ENCODE measurements at places on chromosomes 12 and 14.

GRCh38 chr12:2246358-2246757, 193.6 kb downstream of the CACNA1C start:
- DNase-seq = no peak

- DNase-seq = peak; percentile 73
Observed at GRCh38 chr12:50764286-50765094, 589 bp downstream of the ATF1 start.

DNA sequence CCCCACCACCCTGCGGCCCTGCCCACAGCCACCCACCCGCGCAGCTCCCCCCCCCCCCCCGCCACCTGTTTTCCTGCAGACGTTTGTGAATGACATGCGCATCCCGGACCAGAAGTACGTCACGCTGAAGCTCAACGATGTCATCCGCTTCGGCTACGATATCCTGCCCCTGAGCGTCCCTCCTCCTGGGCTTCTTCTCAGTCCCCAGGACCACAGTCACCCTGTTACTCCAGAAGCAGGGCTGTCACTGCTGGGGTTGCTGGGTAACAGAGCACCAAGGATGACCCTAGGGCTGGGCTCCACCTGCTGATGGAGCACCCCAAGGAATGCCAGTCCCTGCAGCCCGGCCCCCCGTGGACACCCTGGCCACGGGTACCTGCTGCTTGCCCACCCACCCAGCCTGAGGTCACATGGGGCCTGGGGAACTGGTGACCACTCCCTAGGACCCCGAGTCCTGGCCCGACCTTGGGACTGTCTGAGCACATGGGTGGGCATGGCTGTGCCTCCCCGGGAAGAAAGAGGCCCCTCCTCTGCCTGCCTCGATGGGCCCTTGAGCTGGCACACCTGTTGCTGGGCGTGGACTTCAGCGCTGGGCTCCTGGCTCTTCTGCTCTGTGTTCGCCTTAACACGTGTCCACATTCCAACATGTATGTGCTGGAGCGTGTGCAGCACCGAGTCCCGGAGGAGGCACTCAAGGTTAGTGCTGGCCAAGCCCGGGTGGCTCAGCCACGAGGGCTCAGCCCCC, 12.9 kb downstream of the CEP170B start:
- no peak for DNase-seq

DNA sequence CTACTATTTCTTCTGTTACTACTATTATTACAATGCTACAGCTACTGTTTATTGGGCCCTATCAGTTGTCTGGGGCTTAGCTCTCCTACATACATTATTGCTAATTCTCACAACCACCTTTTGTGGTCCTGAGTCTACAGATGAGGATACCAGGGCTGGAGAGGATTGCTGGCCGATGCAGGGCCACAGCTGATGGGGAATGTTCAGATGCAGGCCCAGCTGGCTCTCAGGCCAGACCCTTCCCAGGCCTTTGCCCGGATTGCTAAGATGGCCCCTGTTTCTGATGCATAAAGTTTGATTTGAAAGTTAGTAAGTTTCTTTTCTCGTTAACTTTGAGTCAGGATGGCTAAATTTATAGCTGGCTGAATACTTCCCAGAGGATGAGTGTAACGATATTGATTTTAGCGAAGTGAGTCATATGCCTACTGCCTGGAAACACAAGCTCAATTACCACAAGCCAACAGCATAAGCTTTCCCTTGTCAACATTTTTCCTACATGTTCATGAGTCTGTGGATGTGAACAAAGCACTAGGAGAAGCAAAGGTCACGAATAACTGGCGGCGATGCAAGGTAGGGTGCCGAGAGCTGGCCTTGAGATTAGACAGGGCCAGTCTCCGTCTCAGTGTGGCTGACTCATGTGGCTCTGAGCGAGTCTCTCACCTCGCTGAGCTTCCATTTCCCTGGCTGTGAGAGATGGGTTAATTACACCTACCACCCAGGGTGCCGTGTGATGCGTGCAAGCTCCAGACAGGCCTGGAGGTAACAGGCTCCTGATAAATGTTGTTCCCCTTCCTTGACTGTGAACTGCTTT, 111.0 kb downstream of the BEGAIN start:
- DNase-seq = no peak

- no peak for DNase-seq
Observed at GRCh38 chr14:22998329-22999012, 11.5 kb downstream of the C14orf93 start.

GRCh38 chr12:41361738-41362137, 173.6 kb downstream of the PDZRN4 start:
- DNase-seq = no peak

DNA sequence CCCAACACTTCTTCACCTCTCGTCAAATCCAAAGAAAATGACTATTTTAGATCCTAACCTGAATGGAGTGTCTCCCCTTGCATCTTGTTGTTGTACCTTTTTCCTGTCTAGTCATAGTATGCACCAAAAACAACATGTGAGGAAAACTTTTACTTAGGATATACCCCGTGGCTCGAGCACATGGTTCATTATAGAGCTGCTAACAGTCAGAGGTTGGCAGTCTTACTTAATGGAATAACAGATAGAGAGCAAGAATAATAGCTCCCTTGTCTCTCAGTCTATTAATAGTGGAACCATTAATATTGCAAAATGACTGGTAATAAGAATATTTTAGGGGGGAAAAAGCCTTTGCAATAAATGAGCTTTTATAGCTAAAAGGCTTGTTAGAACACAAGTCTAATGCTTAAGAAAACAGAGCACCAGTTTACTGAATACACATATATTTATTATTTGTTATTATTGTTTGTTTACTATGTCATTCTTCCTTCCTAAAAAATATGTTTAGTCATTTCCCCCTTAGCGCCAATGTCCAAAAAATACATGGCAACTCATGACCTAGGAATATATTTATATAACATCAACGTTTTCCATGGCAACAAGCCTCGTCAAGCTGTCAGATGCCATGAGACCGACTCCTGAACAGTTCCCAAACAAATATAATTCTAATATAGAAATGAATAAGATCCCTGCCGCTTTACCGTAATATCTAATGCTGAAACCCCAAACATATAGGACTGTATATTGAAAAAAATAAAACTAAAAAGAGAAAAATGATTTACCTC, 592.4 kb downstream of the SOX5 start:
- DNase-seq = no peak

DNA sequence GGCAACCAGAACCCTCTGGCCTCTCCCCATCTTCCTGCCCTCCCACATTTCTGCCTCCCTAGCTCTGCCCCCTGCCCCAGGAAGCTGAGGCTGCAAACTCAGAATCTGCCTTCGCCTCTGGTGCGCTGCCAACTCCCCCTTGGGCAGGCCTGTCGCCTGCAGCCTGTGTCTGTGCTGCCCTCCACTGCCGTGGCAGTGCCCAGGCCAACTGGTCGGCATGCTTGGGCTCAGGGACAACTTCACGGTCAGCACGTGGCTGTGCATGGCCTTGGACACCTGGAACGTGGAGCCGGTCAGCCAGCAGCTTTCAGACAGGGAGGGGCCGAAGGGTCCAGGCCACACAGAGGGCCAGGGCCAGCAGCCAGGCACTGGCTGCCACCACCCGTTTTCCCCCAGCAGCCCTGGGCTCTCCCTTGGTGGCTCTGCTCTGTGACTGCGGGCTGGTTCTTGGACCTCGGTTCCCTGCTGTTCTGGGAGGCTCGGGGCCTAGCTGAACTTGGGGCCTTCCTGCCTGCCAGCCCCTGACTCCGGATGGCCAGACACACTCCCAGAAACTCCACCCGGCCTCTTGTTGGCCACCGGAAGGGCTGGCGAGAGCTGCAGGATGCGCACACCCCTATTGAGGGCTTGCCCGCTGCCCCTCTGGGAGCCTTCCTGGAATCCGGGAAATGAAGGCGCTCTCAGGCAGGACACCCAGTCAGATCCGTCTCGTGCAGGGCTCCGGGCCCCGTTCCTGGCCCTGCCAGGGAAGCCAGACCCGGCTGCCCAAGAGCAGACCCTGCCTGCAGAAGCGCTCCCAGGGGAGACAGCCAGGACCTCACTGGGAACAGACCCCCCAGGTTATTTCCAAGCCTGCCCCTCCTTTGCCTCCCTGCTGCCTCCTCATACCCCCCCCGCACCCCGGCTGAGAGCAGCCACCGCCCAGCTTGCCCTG, 34.2 kb upstream of the PPP1R13B start:
- no peak for DNase-seq

DNA sequence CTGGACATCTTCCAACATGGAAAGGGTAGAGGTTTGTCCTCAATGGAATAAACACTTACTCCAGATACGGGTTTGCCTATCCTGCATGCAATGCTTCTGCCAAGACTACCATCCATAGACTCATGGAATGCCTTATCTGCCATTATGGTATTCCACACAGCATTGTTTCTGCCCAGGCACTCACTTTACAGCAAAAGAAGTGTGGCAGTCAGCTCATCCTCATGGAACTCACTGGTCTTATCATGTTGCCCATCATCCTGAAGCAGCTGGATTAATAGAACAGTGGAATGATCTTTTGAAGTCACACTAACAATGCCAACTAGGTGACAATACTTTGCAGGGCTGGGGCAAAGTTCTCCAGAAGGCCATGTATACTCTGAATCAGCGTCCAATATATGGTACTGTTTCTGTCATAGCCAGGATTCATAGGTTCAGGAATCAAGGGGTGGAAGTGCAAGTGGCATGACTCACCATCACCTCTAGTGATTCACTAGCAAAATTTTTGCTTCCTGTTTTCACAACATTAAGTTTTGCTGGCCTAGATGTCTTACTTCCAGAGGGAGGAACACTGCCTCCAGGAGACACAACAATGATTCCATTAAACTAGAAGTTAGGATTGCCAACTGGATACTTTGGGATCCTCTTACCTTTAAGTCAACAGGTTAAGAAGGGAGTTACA, 140.4 kb downstream of the SLC35F4 start:
- DNase-seq = no peak

GRCh38 chr12:3049611-3050249, 27.4 kb upstream of the TSPAN9 start:
- no peak for DNase-seq

- DNase-seq = no peak
Observed at GRCh38 chr14:96586921-96587822, 85.0 kb downstream of the PAPOLA start.

DNA sequence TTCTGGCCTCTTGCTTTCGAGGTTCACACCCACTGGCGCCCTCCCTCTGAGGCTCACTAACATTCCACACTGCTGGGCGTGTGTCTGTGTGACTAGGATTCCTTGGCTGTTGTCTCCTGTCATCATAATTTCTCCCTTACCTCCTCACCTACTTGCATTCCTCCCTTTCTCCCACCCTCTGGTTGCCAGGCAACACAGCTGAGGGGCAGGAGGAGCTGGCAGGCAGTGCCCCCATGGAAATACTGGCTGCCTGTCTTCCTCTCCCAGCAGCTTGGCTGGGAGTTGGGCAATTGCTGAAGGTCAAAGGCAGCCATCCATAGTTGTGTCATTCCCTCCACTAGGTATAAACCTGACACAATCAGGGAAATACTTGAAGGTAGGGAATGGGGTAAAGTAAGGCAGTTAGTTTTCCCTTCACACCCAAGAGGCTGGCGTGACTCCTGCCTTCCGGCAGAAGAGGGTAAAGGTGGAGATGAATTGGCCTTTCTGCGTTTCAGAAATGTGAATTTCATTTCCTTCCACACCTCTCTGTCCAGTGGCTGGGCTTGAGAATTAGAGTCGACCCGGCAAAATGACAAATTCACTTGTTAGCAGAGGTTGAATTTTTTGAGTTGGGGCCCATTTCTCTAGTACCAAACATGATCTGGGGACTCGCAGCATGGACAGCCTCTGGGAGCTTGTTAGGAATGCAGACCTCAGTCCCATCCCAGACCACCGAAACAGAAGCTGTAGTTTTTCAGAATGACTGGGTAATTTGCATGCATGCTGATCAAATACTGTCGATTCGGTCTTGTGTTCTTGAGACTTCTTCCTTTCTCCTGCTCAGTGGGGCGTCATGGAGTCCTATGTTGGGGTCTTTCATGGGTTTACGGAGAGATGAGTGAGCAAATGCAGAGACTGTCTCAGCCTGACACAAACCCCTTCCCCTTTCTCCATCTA, 24.3 kb upstream of the EMP1 start:
- no peak for DNase-seq

- no peak for DNase-seq
Observed at GRCh38 chr14:98411154-98411553, 860.8 kb downstream of the BCL11B start.

GRCh38 chr12:107480836-107481608, 204.6 kb upstream of the PWP1 start:
- DNase-seq = no peak

DNA sequence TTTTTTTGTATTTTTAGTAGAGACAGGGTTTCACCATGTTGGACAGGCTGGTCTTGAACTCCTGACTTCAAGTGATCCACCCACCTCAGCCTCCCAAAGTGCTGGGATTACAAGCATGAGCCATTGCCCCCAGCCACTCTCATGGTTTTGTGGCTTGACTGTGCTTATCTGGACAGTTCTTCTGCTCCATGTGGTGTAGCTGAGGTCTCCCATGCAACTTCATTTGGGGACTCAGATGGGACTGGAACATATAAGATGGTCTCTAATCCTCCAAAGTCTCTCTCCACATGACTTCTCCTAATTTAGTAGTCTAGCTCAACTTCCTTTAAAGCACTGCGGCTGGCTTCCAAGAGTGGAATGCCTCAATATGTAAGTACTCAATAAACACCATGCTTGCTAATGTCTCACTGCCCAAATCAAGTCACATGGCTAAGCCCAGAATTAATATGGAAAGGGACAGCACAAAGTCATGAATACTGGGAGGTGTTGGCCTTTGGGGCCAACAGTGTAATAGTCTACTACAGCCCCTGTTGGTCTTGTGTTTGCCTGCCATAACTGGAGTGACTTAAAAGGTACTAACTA, 7.4 kb downstream of the INHBC start:
- DNase-seq = no peak
